ENCODE measurements at places on chromosomes 6 and 20. TPM values are rescaled to one million over a fixed set of nuclear protein-coding genes. Genes with fewer than 3 reads are reported as not detected.
A peak's percentile ranks its signal among the peaks of the same experiment; 100 is the strongest.

DNA sequence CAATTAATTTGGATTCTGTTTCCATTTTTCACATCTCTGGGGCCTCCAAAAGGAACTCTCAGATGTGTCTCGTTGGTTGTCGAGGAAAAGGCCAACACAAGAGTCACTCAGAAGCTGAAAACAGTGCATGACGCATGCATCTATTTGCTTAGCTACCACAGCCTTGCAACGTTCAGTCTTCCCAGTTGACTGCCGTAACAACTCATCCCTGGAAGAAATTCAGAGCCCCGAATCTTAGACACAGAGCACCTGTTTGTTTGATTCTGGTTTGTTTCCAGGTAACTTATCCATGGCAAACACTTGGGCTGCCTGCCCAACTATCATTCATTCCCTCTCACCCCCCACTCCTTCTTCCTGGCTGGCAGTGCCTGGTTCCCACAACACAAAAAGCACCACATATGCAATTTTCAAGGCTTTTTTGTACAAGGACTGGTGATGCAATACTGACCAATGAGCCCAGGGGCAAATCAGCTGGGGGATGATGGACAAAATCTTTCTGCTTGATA is 60.5 kb downstream of the ZMYND8 start:
- DNase-seq = no peak

DNA sequence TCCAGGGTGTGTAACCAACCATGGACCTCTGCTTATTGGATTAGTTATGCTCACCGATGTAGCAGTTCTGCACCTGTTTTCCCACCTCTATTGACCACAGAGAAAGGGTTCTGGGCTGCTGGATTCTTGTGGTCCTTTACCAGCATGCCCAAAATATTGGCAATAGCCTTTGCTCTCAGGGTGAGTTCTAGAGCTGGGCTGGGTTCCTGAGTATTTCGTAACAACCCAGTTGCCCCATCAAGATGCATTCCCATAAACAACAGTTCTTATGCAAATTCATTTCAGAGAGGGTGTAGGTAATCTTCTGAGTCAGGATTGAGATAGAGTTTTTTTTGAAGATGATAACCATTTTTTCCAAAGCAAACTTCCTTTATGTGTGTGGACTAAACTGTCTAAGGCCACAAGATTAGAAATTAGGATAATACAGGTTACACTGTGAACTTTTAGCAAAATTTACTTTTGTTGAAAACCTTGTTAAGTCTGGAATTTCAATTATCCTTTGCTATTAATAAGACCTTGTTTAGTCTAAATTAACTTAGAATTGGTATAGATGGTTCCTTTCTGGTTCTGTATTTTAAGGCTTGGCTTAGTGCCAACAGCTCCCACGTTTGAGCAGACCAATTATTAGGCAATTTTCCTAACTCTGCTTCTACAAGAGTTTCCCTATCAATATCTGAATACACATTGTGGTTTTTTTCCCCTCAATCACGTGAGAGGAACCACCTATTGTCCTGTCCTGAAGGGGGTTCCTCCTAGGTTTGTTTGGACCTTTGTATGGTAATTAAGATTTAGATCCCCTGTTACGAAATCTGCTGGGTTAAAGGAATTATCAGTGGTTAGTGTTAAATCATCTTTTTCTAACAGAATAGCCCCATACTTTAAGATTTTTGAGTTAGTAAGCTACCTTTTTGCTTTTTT is 46.1 kb downstream of the TBX18 start:
- no peak for DNase-seq

GRCh38 chr20:51888291-51888690 is 86.0 kb upstream of the SALL4 start:
- DNase-seq = no peak

DNA sequence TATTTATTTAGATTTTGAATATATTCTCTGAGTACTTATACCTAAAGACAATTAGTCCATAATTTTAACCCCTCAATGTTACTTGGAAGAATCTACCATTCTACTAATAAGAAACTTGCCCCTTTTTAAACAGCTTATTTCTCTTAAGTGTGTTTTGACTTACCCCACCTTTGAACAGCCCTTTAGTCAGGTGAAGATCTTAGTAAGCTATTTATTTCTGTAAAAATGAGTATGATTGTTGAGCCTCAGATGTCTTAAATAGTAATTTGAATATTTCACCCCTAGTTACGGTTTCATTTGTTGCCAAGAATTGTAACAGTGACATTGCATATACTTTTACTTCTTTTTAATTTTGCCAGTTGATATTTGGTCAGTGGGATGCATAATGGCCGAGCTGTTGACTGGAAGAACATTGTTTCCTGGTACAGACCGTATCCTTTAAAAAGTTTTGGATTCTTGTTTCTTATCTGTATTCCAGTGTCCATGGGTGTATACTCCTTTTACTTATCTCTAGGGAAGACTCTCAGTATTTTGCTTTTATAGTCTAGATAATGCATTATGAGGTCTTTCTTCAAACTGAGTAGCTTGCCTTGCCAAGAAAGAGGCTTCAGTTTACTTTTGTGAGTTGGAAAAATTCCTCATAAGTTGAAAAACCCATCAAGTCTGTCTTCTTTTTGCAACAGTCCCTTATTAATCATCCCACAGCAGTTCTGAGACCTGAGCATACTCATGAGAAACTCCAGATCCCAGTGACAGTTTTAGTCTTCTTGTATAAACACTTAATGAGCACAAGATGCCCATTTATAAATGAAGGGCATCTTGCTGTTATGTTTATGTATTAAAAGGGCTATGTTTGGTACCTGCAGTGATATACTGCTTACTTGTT is 48.8 kb downstream of the MAPK14 start:
- DNase-seq = no peak

- no peak for DNase-seq
These were observed 9.2 kb downstream of the LY86 start for GRCh38 chr6:6597682-6598081.

GRCh38 chr6:41739041-41739440 is 3.6 kb upstream of the TFEB start:
- no peak for DNase-seq

GRCh38 chr6:13251242-13251641 is 77.1 kb downstream of the TBC1D7 start:
- no peak for DNase-seq

GRCh38 chr6:134182528-134182927 is 130.1 kb upstream of the SLC2A12 start:
- DNase-seq = no peak

GRCh38 chr6:166626177-166627032 is 646 bp downstream of the RPS6KA2 start:
- no peak for DNase-seq

- peak; percentile 58 for DNase-seq
These were observed 32.4 kb upstream of the TCP11 start for GRCh38 chr6:35173427-35174087.

- no peak for DNase-seq
These were observed 184.2 kb downstream of the EPM2A start for GRCh38 chr6:145551164-145551563.

GRCh38 chr6:92753956-92754355 is 665.4 kb downstream of the EPHA7 start:
- no peak for DNase-seq

DNA sequence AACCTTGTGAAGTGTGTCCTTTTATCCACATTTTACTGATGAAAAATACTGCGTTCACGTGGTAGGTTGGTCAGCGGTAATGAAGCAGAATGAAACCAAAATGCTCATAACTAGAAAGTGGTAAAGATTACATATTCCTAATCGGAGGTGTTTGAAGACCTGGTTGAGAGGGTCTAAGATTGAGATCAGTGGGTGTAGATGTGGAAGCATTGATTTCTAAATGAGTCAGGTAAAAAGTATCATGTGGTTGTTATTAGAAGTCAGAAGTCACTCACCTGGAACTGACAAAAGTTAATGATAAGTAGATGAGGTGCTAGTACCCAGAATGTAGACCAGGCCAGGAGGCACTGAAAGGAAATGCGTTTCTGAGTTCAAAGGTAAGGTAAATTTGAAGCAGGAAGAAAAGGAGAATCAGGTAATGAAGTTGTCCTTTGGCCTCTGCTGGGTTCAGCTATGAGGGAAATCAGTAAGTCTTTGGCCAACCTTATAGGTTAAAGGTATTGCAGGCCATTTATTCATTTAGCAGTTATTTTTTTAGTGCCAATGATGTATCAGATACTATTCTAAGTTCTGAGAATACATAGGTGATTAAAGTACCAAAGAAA is 31.2 kb downstream of the FAM83B start:
- no peak for DNase-seq

DNA sequence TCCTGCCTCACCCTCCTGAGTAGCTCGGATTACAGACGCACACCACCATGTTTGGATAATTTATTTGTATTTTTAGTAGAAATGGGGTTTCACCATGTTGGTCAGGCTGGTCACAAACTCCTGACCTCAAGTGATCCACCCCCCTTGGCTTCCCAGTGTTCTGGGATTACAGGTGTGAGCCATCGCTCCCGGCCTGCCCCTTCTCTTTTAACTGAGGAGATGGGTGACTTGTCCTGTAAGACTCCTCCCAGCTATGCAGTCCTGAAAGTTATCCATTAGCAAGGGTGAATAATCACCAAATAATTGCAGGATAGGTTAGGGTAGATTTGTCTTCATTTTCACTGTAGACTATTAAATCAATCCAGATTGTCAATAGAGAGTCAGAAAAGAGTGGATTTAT is 40.5 kb upstream of the JARID2 start:
- DNase-seq = no peak

GRCh38 chr6:158819977-158820622 is 932 bp upstream of the EZR start:
- peak; percentile 11 for DNase-seq

DNA sequence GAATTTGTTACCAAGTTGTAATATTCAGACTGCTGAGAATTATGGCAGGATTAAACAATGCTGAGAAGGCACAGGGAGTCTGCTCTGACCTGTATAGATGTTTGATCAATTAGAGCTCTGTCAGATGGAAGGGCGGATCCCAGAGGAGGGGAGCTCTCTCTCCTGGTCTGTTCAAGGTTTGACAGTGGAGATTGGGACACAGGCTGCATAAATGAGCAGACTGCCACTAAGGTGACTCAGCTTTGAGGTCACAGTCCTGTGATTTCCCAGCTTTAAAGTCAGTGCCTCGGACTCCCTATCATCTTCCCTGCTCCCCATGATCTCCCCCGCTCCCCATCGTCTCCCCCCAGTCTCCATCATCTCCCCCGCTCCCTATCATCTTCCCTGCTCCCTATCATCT is 59.2 kb upstream of the SLC22A23 start:
- DNase-seq = peak; percentile 18

DNA sequence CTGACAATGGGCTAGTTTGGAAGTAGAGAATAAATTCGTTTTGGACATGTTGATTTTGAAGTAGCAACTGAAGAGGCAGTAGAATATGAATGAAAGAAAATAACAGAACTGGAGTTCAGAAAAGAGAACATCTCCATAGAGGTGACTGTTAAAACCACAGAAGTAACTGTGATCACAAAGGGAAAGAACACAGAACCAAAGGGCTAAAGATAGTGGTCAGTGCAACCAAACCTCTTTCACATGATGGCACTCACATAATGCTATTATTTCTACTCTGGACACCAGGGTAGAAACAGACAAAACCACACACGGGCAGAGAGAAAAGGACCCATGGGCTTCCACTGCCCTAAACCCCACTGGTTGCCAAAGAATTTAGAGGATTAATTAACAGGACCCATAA is 58.5 kb downstream of the CDK19 start:
- DNase-seq = no peak

DNA sequence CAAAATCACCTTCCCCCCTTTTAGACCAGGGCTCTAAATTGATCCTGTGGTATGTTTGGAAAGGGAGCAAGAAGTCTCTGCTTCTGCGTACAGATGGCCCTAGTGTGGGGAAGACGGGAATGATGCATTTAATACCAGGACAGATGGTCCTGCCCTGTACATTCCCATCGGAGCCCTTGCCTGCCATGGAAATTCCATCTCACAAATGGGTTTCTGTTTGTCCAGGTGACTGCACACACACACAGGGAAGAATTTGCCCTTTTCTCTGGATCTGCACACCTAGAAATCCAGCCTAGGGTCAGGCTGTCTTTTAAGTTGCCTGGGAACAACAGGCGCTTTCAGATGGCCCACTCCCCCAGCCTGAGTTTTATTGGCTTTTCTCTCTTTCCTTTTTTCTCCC is 1.3 kb downstream of the MAS1 start:
- no peak for DNase-seq

The ZNFX1 gene
- 37.1 TPM for total RNA-seq

The CBLN4 gene
- not detected for total RNA-seq

The LHFPL5 gene
- not detected for total RNA-seq

The RGS17 gene
- total RNA-seq = 0.24 TPM

The APCDD1L gene
- 37.0 TPM for total RNA-seq

The SOBP gene
- total RNA-seq = 0.05 TPM

The B3GAT2 gene
- not detected for total RNA-seq

The RNF146 gene
- 29.3 TPM for total RNA-seq

The OOEP gene
- not detected for total RNA-seq

The METTL24 gene
- total RNA-seq = not detected

The SLC22A2 gene
- not detected for total RNA-seq
